ENCODE measurements at places on chromosomes 13 and 19.

GRCh38 chr13:111399776-111400538, 79.5 kb downstream of the TEX29 start:
- no peak for DNase-seq

- no peak for DNase-seq
Observed at GRCh38 chr13:80921541-80921940, 580.6 kb upstream of the SPRY2 start.

DNA sequence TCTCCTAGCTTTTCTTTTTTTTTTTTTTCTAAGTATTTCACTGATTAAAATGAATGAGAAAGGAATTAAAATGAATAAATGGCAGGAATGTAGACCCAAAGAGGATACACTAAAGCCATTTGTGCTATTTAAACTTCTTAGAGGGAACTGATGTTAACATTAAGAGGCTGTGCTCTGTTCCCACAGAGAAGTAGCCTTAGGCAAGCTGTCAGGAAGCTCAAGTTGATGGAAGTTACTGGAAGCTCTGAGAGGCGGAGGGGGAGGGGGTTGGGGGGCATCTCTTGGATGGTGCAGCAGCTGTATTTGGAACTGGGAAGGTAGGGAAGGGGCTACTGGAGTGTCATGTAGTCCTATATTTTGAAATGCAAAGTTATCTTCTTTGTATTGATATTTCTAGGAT, 168.2 kb downstream of the DNAJC15 start:
- DNase-seq = no peak

DNA sequence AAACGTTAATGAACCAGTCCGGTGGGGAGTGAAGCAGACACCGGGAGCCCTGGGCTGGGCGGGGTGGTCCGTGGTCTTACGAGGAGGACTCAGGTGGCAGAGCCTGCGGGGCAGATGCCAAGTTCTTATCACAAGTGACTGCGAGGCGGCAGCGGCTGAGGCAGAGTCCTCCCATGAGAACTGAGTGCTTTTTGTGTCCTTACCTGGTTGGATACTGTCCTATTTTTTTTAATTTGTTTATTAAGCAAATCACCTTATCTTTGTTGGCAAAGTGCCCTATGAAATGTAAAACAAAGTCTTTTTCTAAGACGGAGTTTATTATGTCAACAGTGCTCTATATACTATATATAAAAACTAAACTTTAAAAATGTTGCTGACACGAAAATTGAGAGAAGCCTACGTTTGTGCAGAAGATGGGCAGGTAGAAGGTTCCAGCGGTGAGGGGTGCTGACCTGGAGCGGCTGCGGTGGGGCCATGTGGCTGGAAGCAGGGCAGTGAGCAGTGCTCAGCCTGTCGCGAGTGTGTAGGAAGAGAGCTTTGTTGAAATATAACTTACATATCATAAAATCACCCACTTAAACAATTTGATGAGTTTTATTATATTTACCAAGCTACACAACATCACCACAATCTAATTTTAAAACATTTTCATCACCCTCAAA, 82.2 kb downstream of the ATP11A start:
- DNase-seq = no peak

DNA sequence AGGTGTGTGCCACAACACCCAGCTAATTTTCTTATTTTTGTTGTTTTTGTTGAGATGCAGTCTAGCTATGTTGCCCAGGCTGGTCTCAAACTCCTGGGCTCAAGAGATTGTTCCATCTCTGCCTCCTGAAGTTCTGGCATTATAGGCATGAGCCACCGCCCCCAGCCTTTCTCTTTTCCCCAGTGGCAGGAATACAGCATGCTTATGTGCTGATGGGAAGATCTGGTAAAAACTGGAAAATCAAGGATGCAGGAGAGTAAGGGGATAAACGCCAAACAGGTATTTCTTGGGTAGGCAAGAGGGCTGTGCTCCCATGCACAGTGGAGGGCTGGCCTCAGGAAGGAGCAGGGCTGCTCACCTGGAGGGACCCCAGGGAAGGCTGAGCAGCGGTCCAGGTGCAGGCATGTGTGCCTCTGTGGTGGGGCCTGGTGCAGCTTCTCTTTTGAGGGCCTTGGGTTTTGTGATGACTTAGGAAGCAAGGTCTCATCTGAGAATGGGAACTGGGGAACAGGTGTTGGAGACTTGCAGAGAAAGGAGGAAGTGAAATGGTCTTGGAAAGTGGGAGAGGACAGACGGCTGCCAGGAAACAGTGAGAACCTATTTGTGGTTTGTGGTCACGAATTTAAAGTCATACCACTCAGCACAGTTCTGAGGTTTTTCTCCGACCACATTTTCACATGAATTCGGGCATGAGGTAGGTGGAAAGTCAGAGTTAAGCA, 106.5 kb downstream of the TEX26 start:
- no peak for DNase-seq

GRCh38 chr13:80873589-80873988, 532.7 kb upstream of the SPRY2 start:
- DNase-seq = no peak

Data from AG08396 (cell line).